G401 (cell line): ENCODE measurements at places on chromosomes 1 and 21.

DNA sequence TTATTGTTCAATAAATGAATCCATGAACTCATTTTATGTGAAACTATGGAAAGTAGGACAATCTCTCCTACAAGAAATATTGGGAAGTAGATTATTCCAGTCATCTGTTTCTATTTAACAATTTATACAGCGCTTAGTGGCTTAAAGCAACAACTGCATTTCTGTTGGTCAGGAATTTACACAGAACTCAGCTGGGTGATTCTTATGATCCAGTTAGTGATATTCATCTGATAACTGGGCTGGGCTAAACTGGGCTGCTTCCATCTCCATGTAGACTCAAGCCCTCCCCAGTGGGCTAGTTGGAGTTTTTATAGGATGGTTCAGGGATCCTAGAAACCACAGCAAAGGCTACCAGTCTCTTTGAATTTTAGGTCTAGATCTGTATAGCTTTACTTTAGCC, 497.9 kb upstream of the NEGR1 start:
- no peak for DNase-seq

DNA sequence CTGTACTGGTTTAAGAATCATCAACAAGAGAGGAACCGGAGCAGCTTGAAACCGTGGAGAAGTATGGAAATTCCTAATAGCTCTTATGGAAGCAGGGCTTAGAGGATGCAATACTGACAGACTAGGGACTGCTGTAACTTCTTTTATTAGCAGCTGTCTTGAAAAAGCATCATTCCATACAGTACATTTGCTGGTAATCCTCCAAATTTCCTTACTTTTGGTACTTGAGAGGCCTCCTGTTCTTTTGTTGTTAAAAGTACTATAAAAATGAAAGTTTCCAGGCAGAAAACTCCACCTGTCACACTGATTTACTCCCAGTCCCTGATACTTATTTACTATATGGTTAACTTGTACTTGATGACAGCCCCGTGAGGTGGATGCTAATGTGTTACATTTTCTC, 7.7 kb downstream of the OMA1 start:
- DNase-seq: no peak

GRCh38 chr1:53313556-53313955, 14.3 kb downstream of the LRP8 start:
- no peak for DNase-seq

- no peak for DNase-seq
Measured at GRCh38 chr1:183097438-183098051, 74.3 kb downstream of the LAMC1 start.
